ENCODE measurements at places on chromosomes 7 and 10.

GRCh38 chr10:31321396-31321941, 2.5 kb downstream of the ZEB1 start:
- DNase-seq = no peak

DNA sequence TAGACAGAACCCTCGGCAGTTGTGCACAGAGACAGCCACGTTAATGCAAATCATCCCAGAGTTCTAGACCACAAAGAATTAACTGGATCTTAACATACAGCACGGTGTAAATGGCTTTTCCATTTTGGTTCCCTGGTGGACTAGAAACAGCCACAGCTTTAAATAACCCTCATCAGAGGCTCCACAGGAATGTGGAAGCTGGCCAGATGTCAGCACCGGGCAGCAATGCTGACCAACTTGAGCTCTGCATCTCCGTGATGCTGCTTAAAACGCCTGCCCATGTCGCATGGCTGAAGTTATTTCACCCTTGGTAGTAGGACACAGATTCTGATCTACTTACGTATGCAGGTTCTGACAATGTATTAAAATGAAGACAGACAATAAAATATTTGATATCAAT, 24.5 kb downstream of the RSU1 start:
- no peak for DNase-seq

DNA sequence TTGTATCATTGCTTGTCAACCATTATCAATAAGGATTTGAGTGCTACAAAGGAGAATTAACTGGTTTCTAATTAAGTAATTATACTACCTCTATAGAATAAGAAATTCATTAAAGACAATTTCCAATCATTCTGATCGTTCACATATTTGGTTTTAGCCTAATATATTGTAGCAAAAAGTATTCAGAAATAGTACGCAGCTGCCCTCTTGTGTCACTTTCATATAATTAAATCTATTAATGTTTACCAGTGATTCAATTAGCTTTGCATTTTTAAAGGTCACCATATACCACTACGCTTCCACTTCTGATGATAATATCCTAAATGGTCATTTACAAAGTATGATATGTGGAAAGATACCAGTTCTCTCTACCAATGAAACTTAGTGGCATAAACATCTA, 128.3 kb downstream of the NEBL start:
- DNase-seq = no peak

GRCh38 chr10:116097239-116097784, 175.7 kb downstream of the GFRA1 start:
- DNase-seq = no peak

- DNase-seq = peak; percentile 23
Measured at GRCh38 chr10:123614888-123615287, 51.3 kb upstream of the GPR26 start.

DNA sequence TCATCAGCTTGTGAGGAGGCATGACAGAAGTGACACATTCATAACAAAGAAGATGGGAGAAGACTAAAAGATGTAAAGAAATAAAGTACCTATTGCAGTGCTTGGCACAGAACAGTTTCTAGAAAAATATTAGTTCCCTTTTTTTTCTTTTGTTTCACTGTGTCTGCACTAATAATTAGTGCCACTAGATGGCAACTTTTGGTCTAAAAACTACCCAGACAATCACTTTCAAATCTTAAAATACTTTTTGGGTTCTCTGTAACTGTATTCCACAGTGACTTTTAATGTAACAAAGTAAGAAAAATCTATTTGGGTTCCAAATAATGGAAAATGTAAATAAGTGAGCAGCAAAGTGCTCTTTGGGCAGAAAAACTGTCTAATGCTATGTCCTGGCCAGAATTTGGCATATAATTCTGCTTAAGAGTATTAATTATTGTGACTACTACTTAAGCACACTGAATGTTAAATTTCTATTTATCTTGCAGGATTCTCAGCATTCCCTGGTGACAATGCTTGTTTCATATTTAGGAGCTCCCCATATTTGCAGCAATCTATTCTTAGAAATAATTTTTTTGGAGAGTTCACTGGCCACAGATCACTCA, 134.8 kb upstream of the KIF5B start:
- DNase-seq = peak; percentile 36

- no peak for DNase-seq
Measured at GRCh38 chr10:5588603-5589002, 63.8 kb downstream of the CALML3 start.

- no peak for DNase-seq
Measured at GRCh38 chr10:37711617-37712488, 145.6 kb downstream of the ZNF248 start.

- DNase-seq = no peak
Measured at GRCh38 chr10:49272251-49273081, 26.5 kb upstream of the C10orf71 start.

- DNase-seq = no peak
Measured at GRCh38 chr7:111532625-111533024, 29.7 kb downstream of the IMMP2L start.

- peak; percentile 84 for DNase-seq
Measured at GRCh38 chr7:84688671-84689070, 494.1 kb upstream of the SEMA3A start.

- peak; percentile 88 for DNase-seq
Measured at GRCh38 chr10:109934958-109935793, 11.9 kb upstream of the XPNPEP1 start.

- no peak for DNase-seq
Measured at GRCh38 chr7:139271718-139272628, 40.9 kb downstream of the UBN2 start.

DNA sequence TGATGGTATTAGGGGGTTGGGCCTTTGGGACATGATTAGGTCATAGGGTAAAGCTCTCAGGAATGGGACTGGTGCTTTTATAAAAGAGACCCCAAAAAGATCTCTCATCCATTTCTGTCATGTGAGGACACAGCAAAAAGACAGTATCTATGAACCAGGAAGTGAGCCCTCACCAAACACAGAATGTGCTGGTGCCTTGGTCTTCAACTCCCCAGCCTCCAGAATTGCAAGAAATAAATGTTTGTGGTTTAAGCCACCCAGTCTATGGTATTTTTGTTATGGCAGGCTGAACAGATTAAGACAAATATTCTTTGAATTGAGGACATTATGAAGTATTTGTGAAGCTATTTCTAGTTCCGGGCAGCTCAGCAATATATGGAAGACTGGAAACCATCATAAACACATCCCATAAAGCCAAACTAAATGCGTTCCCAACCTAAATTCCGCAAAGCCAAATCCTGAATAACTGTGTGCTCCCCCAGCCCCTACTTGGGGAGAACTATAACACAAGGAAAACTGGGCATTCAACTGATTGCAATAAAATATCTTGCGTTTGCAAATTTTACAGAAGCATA, 153.7 kb downstream of the GALNT17 start:
- no peak for DNase-seq

- DNase-seq = no peak
Measured at GRCh38 chr7:44060091-44060947, 5.0 kb downstream of the PGAM2 start.

DNA sequence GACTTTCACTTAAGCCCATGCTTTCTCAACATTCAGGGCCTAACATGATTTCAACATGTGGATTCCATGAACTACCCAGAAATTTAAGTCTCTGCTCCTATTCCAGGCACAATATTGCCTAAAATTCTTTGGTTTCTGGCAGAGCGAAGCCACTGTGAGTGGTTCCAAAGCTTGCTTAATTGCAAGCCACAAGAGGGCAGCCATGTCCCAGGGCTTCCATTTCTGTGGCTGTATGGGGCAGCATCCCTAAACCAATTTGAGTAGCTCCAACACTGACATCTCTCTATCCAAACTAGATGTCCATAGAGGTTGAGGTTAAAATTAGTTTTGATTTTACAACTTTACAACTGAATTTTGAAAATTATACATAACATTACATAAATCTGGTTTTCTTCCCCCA, 56.3 kb upstream of the MDFIC start:
- peak; percentile 24 for DNase-seq

DNA sequence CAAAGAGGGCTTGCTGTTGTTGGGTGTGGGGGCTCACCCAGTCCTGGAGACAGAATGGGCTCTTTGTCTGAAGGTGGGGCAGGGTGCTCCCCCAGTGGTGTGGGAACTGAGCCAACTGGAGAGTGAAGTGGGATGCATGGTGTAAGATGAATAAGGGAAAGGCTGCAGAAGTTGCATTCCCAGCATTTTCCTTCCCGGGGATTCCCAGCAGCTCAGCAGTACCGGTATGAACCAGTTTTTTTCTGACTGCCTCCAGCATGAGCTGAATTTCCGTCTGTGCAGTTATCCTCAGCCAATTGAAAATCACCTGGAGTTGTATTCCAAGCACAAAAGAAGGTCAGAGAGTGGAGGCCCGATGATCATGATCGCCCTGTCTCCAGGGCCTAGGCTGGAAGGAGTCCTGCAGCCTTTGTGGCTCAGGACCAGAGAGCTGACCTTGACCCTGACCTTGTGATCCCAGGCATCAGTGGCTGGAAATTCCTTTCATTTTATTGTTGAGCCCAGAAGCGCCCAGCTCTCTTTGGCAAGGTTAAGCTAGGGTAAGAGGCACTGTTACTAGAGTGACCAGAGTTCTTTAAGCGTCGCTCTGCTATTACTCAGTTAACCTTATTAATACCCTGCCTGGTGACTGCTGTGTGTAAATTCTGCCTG, 33.4 kb downstream of the OGDH start:
- DNase-seq = peak; percentile 21

DNA sequence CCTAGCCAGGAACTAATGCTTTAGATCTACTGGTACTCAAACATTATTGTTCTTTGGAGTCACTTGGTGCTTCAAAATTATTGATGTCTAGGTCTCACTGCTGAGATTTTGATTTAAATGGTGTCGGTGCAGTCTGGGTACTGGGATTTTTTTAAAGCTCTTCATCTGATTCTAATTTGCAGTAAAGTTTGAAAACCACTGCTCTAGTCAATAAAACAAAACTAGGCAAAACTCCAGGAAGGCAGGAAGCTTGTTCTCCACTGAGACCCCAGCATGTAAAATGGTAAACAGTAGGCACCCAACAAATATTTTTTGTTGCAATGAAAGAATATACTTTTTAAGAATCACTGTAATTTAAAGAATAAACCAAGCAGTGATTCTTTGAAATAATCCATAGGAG, 49.7 kb downstream of the ADD3 start:
- no peak for DNase-seq

GRCh38 chr7:35248576-35249536, 5.0 kb downstream of the TBX20 start:
- no peak for DNase-seq

DNA sequence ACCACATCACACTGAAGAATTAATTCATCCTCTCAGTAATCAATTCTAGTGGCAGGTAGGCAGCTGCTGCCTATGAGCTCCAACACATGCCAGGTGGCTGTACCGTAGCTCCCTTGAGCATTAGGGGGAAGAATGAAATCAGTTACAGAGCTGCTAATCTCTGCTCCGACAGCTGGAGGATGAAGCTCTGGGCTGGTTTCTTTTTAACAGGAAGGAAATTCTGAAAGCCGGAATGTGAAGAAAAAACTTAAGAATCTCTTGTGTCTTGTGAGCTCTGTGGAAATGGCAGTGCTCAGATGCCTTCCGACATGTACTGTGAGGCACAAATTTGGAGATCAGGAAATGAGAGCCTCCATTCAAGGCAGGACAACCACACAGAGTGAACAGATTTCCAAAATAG, 2.8 kb upstream of the AHCYL2 start:
- DNase-seq = no peak

DNA sequence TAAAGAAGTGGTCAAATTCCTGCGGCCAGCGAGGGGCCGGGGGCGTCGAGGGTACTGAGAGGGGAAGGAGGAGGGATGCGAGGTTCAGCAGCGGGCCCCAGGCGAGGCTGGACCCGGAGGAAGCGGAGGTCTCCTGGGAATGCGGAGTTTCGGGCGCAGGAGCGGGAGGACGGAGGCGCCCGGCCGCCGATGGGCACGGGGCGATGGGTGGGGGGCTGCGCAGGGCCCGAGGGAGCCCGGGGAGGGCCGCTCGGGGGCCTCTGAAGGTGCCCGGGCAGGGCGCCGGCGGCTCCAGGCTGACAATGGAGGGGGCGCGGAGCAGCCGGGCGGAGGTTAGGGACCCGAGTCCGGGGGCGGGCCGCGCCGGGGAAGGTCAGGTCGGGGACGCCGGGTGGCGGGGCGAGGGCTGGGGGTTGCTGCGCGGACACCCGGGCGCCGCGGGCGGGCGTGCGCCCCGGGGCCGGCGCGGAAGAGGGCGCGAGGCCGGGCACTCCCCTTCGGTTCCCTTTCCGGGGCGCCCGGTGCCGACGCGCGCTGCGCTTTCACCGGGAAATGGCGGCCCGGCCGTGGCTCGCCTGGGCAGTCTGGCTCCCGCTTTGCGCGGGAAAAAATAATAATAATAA, 683 bp downstream of the MACROH2A2 start:
- DNase-seq = no peak

DNA sequence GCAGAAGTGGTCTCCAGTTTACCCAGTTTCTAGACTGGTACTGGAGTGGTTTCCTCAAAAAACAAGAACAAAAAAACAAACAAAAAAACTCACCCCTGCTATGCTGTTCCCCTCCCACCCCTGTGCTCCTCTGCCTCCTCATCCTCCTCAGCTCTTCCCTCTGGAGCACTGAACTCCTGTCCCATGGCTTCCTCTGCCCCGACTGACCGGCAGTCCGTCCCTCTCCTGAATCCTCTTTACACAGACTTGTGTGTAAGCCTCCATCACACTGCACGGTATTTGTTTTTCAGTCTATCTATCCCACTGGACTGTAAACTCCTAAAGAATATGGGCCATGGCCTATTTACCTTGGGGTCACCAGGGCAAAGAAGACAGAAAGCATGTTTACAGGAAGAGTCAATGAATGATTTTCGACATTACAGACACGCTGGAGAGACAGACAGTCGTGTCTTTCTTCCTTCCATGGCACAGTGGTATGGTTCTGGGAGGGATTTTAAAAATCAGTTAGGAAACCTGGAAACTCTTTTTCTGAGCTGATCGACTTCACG, 265.3 kb downstream of the GLI3 start:
- DNase-seq = no peak

DNA sequence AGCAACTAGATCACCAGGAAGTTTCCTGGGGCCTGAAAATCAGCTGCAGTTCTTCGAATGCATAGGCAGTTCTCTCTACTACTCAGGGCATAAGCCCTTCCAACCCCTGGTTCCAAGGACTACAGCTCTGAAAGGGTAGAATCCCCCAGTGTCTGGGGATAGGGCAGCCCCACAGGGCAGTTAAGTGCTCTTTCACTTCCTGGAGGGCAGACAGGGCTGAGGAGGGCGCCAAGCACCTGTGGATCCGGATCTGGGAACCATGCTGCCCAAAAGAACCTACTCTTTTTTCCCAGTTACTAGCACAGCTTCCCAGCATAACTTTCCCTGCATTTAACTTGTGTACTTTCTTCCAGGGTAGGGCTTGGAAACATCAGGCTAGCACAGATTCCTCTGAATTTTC, 41.1 kb downstream of the CXCL12 start:
- DNase-seq = no peak

- DNase-seq = no peak
Measured at GRCh38 chr10:113557424-113557862, 4.6 kb downstream of the HABP2 start.

All from foreskin melanocyte (primary cell).